ENCODE measurements at places on chromosomes 12 and 14.

DNA sequence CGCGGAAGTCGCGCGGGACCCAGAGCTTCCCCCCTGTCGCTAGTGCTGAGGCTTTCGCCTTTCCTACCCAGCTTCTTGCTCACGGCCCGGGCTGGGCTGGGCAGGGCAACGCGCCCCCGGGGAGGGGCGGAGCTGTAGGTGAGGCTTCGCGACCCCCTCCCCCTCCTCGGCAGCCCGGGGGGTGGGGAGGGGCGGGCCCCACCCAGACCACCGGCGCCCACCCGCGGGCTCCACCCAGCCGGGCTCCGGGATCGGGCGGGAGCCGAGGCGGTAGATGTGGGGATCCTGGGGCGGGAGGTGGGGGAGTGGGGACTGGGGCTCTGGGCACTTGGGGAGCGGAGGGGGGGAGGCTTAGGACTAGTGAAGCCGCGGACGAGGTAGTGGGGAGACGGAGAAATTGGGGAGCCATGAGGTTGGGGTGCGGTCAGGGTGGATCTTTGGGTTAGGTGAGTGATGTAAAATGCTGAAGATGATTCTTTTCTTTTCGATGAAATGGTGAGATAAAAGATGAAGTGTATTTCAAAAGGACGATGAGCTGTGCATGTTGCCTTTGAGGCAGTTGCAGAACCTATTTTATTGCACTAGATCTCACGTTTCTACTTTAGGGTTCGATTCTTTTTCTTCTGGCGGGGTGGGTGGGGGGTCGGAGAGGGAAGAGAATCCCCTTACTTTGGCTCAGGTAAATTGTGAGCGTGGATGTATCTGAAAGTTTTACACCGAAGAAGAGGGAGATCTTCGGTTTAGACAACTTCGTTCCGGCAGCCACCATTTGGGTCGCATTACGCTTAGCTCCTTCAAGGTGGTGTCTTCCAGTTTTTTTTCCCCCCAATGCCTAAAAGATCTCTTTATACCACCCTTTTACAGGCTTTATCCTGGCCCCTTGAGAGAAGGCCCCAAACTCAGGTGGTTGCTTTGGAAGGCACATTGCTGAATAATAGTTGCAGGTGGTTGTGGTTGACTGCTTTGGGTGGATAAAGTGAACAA lies 619 bp downstream of the ERC1 start:
- peak; percentile 49 for DNase-seq

DNA sequence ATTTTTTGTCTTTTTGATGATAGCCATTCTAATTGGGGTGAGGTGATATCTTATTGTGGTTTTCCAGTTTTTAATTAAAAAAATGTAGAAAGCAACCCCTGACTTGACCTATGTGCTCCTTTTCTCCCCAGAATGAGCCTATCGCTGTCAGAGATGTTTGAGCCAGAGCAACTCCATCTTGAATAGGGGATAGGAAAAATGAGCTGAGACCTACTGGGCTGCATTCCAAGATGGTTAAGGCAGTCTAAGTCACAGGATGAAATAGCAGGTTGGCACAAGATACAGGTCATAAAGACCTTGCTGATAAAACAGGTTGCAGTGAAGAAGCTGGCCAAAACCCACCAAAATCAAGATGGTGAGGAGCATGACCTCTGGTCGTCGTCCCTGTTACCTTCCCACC lies 13.8 kb downstream of the ERP27 start:
- no peak for DNase-seq

GRCh38 chr12:29066011-29066588 lies 83.0 kb upstream of the FAR2 start:
- DNase-seq, result no peak

DNA sequence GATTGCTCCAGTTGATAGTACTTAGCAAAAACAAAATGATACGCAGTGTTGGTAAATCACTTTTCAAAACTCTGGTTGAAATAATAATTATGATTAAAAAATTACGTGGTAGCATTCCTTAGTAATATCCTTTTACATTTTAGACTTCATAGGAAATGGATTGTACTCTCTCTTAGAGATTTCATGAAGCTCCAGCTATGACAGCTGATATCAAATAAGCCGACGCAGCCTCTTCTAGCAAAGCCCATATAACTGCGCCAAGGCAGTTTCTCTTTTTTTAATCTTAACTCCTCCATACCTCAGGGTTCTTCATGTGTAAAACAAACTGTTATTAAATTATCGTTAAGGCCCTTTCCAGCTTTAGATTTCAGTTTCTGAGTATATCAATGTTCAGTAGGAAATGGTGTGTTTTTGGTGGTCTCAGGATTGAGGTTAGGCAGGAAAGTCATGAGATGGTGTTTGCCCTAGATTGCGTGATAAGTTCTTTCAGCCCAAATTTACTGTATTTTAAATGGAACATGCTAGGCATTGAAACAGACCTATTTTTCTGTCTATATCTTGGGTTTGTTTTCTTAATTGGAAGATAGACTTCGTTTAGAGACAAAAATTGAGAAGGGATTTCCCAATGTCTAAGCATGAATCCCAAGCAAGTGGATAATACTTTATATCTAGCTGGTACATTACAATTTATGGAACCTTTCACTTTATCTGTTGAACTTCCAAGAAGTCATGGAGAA lies 902 bp upstream of the CFL2 start:
- no peak for DNase-seq

DNA sequence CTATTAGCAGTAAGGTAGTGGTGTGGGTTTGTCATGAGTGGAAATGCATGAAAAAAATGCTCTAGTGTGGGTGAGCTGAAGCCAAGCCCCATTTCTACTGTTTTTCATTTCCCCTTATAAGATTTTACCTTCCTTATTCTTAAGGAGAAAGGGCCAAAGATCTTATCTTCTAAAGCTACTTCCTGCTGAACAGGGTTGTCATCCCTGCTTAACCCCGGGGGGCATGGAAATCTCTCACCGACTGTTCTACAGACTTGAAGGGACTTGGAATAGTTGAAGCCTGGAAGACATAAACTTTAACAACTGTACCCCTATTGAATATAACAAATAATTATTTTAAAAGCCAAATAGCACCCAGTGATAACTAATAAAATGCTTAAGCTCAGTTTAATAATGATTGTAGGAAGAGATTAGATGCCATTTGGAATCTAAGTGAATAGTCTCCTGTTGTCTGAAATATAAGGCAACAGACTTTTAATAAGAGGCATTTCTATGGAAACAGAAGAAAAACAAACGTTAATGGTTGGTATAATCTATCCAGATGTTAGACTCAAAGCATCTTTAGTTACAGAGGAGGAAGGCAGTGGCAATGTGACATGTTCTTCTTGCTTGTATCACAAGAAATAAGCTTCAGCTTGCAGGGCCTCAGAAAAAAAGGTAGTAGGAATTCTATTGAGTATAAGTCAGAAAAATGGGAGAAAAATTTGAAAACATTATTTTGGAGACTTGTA lies 1.8 kb upstream of the GMFB start:
- DNase-seq, result no peak

DNA sequence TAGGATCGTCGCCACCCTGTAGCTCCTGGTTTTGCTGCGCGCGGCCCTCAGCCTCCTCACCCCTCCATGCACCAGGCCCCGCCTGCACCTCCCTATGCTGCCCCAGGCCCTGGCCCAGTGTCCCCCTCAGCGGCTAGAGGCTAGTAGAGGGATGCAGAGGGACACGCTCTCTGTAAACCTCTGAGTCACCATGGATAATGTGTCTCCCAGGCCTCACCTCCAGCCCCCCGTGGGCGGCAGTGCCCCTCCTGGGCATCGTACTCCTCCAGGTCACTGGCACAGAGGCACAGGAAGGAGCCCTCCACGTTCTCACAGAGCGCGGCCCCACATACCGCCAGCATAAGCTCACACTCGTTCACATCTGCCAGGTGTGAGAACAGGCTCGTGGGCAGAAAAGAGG lies 12.3 kb downstream of the ISCA2 start:
- DNase-seq, result no peak
